ENCODE measurements at places on chromosomes 2 and 18. TPM values are rescaled to one million over a fixed set of nuclear protein-coding genes. Genes with fewer than 3 reads are reported as not detected.
A peak's percentile ranks its signal among the peaks of the same experiment; 100 is the strongest.

DNA sequence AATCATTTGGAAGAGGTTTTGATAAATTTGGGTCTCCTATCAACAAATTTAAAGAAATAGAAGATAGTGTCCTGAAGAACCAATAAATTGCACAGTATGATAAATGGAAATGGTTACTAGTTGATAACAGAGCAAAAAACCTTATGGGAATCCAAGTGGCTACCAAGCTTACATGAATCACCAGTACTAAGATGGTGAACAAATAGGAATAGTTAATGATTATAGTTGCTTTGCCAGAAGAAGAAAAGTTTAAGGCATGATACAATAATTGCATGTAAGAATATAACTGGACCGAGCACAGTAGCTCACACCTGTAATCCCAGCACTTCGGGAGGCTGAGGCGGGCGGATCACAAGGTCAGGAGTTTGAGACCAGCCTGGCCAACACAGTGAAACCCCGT, 19.6 kb upstream of the INO80D start:
- no peak for DNase-seq

DNA sequence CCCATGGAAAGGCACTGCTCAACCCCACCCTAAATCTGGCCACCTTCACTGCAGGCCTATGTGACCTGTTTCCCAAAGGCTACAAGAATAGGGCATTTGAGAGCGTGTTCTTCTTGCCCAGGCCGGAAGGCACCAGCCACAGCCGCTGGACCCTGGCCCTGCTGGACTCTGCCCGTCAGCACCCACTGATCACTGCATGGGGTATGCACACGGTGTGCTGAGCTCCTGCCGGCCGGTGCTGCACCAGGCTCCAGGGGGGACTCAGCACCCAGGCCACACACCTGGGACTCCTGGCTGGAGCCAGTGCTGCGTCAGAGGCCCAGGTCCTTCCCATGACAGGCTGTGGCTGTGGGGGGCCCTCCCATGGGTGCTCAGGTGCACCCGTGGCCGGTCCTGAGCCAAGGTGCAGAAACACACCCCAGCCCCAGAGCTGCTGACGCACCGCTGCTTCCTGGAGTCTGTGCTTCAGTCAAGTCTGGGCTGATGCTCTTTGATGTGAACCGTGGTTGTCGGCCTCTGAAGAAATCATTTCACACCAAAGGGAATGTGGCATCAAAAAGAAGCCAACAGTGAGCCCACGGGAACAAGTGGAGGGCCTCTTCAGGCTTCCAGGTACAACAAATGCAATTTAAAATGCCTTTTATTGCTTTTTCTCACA, 6.5 kb downstream of the KCNG2 start:
- no peak for DNase-seq

GRCh38 chr2:126676221-126677175, 20.5 kb downstream of the GYPC start:
- no peak for DNase-seq

GRCh38 chr18:63331105-63331504, 11.5 kb upstream of the BCL2 start:
- DNase-seq, result no peak

UPP2 gene
- not detected for total RNA-seq

HRH4 gene
- not detected for total RNA-seq

DNA sequence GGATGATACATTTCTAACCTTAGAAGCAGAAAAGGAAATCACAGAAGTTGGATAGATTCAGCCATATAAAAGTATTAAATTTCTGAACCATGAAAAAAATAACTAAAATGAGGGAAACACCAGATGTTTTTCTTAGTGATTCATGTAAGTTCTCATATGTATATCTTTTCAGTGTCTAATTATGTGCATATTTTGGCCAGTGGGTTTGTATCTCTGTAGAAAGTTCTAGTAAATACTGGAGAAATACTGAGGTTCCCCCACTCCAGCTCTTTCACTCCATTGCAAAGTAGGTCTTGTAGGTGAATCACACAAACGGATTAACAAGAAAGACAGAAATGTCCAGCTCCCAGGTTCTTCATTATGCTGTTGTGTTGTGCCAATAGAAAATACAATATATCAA, 222.3 kb downstream of the NEDD4L start:
- DNase-seq, result no peak

DNA sequence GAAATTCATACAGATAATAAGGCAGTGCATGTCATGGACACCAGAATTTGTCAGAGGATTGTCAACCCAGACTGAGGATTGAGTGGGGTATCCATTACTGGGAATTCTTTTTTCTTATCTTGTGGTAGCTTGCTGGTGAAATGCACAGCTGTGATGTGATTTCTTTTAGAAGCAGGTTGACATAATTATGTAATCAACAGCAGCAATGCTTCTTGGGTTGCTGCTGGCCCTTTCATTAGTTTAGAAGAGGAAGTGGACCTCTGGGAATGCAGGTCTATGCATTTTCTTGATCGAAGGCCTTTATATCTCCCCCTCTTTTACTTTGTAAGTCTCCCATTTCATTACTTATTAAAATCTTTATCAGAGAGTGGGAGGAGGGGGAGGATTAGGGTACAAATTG, 319.9 kb downstream of the AGPS start:
- no peak for DNase-seq

GPR17 gene
- not detected for total RNA-seq

KIAA2012 gene
- not detected for total RNA-seq

GRCh38 chr2:168685600-168686451, 116.6 kb upstream of the NOSTRIN start:
- peak; percentile 86 for DNase-seq

GRCh38 chr2:19864381-19864780, 37.4 kb downstream of the TTC32 start:
- DNase-seq, result no peak

DNA sequence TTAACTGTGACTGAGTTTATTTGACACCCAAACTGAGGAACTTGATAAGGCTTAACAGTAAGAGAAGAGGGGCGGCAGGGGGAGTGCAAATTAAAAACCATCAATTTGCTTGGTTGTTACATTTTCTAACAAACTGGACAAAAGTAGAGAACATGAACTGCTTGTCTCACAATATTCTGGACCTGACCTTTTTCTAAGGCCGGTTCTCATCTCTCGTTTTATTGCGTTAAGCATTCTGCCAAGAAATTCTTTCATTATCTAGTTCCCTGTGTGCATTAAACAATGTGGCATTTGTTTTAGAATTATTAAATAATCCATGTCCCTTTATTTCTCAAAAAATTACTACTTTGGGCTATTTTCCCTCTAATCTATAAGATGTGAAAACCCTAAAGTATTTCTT, 565.2 kb upstream of the PKDCC start:
- DNase-seq, result no peak

All from HT1080 (cell line).